ENCODE measurements at places on chromosomes 2 and 18.

GRCh38 chr2:142675398-142675797 lies 202.1 kb upstream of the KYNU start:
- no peak for DNase-seq

- DNase-seq, result no peak
Measured at GRCh38 chr2:240431271-240431660, 4.2 kb upstream of the GPC1 start.

DNA sequence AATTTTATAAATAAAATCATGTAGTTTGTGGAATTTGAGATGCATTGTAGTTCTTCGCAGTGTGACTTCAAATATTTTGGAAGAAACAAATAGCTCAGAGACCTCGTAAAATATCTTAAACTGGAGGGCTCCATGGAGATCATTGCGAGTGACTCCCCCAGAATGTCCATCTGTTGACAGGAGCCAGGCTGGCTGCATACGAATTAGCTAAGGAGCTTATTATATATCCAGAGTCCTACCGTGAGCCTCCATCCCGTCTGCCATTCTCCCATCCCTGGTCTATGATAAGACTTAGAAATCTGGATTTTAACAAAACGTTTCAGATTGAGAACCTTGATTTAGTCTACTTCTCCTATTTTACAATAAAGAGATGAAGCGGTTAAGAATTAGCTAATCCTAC lies 80.2 kb downstream of the MSH2 start:
- no peak for DNase-seq

DNA sequence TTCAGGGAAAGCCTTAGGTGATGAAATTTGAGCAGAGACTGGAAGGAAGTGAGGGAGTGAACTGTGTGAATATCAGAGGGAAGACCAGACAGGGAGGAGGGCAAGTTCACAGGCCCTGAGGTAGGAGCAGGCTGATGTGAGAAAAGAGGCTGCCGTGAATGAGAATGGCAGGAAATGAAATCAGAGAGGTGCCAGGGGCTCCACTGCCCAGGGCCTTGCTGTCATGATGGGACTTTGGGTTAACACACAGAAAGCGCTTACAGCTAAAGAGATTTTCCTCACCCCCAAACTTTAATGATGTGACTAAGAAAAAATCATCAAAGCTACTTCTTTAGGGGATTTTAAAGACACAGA lies 53.8 kb downstream of the MARCHF4 start:
- no peak for DNase-seq

GRCh38 chr2:64623242-64623850 lies 30.4 kb downstream of the SERTAD2 start:
- DNase-seq, result no peak

DNA sequence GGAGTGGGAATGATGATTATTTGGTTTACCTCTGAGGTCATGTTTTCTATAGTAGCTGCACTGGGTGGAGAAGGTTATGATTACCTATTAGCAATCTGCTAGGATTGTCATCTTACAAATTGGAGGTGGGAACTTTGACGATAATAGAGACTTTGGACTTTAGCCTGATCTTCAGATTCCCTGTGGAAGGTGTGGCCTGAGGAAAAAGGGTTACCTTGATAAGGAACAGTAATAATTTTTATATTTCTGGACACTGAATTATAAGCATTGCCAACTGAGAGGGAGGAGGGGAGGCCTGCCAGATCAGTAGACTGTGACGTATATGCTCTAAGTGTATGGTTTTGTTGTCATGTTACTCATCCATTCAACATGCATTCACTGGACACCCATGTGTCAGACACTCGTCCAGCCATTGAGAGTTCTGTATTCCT lies 183.4 kb upstream of the FOSL2 start:
- DNase-seq, result no peak

DNA sequence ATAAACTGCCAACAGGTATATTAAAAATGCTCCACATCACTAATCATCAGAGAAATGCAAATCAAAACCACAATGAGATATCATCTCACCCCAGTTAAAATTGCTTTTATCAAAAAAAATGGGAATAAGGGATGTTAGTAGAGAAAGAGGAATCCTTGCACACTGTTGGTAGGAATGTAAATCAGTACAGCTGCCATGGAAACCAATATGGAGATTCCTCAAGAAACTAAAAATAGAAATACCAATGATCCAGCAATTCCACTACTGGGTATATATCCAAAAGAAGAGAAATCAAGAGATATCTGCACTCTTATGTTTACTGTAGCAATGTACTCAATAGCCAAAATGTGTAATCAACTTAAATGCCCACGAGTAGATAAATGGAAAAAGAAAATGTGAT lies 40.6 kb downstream of the ZRANB3 start:
- DNase-seq, result no peak

DNA sequence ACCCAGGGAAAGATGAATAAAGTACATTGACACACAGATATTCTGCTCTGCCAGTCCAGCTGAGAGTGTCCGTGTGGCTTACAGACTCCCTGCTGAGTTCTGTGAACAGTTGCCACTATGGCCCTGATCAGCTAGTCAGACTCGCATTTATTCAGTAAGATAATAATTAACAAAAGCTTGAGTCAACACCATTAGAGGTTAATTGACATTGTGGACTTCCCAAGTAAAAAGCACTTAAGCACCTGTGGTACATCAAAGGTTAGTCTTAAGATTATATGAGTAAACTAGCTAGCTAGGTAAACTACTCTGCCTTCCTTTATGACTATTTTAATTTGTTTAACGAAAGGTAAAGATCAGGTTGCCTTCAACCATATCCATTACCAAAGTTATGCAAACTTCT lies 33.7 kb downstream of the ANKRD30B start:
- no peak for DNase-seq

- DNase-seq, result no peak
Measured at GRCh38 chr18:30982285-30982992, 60.1 kb downstream of the DSC3 start.

- DNase-seq, result no peak
Measured at GRCh38 chr18:13500869-13501542, 225.4 kb downstream of the FAM210A start.

- DNase-seq, result no peak
Measured at GRCh38 chr2:239946864-239947728, 78.0 kb downstream of the NDUFA10 start.

Measured in A549 (cell line).